ENCODE measurements at places on chromosomes 4 and X.

DNA sequence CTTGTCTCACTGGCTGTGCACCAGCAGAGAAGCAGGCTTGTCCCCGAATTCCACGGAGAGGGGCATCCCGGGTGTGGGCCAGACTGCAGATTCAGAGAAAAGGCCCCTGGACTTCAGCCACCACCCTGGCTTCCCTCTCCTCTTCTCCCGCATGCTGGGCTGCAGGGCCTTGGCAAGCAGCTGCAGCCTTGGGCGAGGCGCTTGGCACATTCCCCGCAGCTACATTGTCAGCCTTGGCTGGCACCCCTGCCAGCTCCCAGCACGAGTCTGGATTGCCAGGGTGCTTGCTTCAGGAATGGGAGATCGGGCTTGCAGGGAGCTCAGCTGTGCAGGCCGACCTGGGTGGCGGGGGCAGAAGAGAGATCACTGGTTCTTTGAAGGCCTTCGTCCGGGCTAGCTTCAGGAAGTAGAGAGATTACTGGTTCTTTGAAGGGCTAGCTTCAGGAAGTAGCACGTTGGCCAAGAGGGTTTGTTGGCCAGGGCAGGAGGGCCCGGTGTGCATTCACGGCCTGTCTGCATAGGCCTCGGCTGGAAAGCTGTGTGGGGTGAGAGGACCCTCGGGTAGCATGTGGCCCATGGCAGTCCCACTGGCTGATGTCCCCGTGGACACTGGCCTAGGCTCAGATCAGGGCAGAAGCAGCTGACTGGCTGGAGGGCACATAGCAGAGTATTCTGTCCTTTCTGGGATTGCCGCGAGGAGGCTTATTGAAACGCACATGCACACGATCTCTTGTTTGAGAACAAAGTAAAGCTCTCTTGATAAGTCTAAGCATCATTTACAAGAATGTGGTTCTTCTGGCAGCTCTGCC, 2.7 kb downstream of the ABCD1 start:
- DNase-seq, result no peak

- no peak for DNase-seq
Measured at GRCh38 chr4:39442998-39443397, 15.7 kb downstream of the RPL9 start.

GRCh38 chr4:177879851-177880250, 437.6 kb upstream of the AGA start:
- no peak for DNase-seq

DNA sequence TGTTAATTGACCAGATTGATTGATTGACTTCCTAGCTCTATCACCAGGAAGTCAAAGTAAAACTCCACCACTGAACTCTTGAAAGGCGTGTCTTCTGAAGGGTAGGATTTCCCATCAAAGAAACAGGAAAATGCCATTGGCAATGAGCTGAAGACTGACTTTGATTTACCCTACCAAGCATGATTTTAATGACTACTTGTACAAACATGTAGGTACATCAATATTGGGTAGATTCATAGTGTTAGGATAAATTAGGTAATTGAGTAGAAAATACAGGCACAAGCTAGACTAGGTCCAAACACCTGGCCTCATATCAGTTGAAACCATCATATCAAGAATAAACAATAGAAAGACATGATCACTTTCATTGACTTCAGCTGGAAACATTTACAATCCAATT, 53.2 kb upstream of the ATXN3L start:
- DNase-seq, result no peak

GRCh38 chr4:5527211-5527610, 181.1 kb downstream of the EVC2 start:
- DNase-seq, result no peak

GRCh38 chr4:122759639-122760310, 27.3 kb downstream of the BBS12 start:
- DNase-seq, result peak; percentile 30

GRCh38 chrX:152806035-152806434, 24.5 kb downstream of the CETN2 start:
- no peak for DNase-seq

GRCh38 chr4:101643186-101643837, 147.2 kb upstream of the BANK1 start:
- no peak for DNase-seq

GRCh38 chr4:123417813-123418212, 21.2 kb downstream of the SPRY1 start:
- no peak for DNase-seq

DNA sequence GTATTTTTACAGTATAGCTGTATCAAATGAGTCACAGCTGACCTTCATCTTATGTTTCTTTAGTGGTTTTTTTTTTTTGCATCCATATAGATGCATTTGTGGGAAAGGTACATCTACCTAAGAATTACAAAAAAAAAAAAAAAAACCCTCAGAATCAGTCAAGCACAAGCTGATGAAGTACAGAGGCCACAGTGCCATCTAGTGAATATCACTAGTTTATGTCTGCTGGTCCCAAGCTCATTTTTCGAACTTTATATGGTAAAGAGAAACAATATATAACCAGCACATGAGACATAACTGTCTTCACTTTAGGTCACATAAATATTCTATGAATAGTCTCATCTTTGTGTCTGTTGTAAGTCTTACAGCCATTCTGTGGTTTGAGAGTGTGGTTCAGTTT, 220.1 kb downstream of the DLG3 start:
- DNase-seq, result peak; percentile 7

GRCh38 chr4:82525307-82525911, 36.4 kb downstream of the TMEM150C start:
- no peak for DNase-seq

DNA sequence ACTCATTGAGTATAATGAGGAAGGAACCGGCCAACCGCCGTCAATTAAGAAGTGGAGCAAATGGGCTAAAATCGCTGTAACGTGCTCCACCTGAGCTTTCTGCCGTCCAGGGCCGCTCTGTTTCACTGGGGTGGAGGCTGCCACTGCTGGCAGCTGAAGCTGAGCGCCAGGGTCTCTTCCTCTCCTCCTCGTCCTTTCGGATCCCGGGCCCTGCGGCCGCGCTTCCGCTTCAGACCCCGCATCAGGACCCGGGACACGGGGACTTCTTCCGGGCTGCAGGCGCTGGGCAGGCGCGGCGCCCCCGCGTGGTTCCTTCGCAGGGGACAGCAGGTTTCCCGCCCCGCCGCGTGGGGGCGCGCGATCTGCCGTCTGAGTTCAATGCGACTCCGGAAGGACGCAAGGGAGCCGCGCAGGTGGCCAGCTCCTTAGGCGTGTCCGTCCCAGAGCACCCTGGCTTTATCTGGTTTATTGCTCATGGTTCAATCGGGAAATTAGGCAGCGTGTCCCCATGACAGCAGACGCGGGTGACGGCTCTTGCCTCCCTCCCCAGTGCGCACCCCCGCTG, 519.8 kb downstream of the TRIML1 start:
- no peak for DNase-seq

- DNase-seq, result no peak
Measured at GRCh38 chr4:139142980-139143379, 34.0 kb downstream of the ELF2 start.

- peak; percentile 30 for DNase-seq
Measured at GRCh38 chr4:110275871-110276270, 77.5 kb upstream of the ELOVL6 start.

DNA sequence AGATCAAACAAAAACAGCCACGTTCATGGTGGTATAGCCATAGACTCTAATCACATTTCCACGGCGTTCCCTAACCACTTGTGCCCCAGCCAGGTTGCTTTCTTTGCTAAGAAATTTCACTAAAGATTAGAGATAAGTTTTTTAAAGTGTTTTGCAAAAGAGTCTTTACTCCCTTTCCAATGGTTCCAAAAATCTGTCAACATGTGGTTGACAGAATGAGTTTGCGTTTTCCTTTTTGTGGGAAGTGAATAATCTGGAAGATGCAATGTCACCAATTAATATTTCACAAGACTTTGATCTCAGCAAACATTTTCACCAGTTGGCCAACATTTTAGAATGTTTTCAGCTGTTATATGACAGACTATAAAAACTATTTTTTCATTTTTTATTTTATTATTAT, 35.3 kb downstream of the CXCL1 start:
- DNase-seq, result no peak

GRCh38 chr4:134201216-134202161, at the start of gene PABPC4L:
Gene PABPC4L, minus strand, starts transcription at chr4:134201789. Its CDS starts 770 bp downstream, at chr4:134201019.
- DNase-seq, result peak; percentile 29

All from HFFc6 (cell line).